Right ventricle myocardium inferior (tissue), 1 donor: ENCODE measurements at places on chromosomes 3 and 15.

GRCh38 chr3:34198309-34198708 lies 399.9 kb downstream of the PDCD6IP start:
- no peak for DNase-seq

- DNase-seq: no peak
Observed at GRCh38 chr3:81620849-81621248, 140.6 kb downstream of the GBE1 start.

DNA sequence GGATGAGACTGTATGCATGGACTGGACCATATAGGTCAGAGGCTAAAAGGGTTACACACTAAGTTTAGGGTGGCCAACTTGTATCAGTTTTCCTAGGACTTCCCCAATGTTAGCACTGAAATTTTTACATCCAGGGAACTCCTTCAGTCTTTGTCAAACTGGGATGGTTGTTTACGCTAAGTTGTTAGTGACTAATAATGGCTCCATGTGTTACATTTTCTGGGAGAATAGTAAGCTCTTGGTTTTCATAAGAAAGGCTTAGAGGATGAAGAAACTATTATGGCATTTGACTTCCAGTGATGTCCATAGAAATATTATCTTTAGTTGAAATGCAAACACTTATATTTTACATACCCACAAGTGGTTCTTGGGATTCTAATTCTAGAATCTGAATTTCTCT lies 57.9 kb upstream of the ST3GAL6 start:
- DNase-seq: no peak

GRCh38 chr15:71219101-71219500 lies 103.8 kb downstream of the THSD4 start:
- no peak for DNase-seq

DNA sequence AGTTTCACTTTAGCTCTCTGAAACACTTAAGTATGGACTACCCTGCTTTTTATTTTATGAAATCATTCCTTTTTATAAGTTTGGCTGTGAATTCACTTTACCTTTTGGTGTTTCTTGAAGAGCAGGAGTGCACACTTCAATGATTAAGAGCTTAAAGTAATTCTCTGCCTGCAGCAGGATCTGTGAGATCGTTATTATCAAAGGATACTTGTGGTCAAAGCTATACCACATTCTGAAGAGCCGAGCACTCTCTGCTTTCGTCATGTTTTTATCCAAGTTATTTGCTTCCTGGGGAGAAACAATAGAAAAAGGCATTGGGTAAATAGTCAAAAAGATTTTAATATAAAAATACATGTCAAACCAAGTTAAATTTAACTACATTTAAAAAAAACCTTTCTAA lies 243.7 kb downstream of the CHST2 start:
- no peak for DNase-seq
